ENCODE measurements at places on chromosomes 4 and X. TPM values are rescaled to one million over a fixed set of nuclear protein-coding genes. Genes with fewer than 3 reads are reported as not detected.

DNA sequence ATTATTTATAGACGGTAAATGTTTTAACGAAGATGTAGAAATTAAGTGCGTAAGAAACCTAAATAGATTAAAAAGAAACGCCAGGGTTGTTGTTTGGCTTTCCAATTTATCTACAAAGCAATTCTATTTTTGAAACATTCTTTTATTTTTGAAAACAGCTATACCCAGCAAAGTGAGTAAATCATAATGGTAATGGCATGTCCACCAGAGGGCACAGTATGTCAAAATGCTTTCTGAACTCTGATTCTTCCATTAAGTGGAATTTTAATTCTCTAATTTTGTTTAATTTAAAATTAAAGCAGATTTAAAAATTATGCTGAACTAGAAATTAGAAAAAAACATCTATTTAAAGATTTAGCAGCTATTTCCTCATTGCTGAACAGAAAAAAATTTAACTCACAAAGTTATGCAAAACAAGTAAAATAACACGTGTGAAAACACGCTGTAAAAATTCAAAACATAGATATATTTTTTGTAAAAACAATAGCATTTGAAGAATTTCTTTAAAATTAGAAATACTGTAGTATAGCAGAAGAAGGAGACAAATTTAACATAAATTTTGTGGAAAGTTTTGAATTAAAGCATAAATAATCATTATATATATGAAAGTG, 26.5 kb downstream of the RASSF6 start:
- DNase-seq, result no peak

DNA sequence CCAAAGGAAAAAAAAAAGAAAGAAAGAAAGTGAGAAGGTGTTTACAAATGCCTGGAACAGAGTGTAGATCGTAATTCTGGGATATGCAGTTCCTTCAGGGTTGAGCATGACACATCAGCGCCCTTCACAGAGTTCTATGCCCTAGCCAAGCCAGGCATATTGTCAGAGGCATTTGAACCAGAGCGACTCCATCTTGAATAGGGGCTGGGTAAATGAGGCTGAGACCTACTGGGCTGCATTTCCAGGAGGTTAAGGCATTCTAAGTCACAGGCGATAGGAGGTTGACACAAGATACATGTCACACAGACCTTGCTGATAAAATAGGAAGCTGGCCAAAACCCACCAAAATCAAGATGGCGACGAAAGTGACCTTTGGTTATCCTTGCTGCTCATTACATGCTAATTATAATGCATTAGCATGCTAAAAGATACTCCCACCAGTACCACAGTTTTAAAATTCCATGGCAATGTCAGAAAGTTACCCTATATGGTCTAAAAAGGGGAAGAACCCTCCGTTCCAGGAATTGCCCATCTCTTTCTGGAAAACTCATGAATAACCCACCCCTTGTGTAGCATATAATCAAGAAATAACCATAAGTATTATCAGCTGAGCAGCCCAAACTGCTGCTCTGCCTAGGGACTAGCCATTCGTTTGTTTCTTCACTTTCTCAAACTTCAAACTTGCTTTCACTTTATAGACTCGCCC, 23.5 kb upstream of the LRBA start:
- no peak for DNase-seq

GRCh38 chr4:22595684-22596083, 79.8 kb upstream of the ADGRA3 start:
- DNase-seq, result no peak

Gene ESX1
- polyA plus RNA-seq, result not detected

Gene PDE6B
- 40.3 TPM for polyA plus RNA-seq

GRCh38 chr4:137794764-137795254, 262.5 kb upstream of the PCDH18 start:
- no peak for DNase-seq

- no peak for DNase-seq
Measured at GRCh38 chr4:111417521-111417920, 727.7 kb upstream of the FAM241A start.

- DNase-seq, result no peak
Measured at GRCh38 chr4:76562836-76563453, 127.9 kb downstream of the SHROOM3 start.

GRCh38 chr4:113445286-113445685, 316.3 kb downstream of the CAMK2D start:
- no peak for DNase-seq

Gene MAGEA2
- not detected for polyA plus RNA-seq

DNA sequence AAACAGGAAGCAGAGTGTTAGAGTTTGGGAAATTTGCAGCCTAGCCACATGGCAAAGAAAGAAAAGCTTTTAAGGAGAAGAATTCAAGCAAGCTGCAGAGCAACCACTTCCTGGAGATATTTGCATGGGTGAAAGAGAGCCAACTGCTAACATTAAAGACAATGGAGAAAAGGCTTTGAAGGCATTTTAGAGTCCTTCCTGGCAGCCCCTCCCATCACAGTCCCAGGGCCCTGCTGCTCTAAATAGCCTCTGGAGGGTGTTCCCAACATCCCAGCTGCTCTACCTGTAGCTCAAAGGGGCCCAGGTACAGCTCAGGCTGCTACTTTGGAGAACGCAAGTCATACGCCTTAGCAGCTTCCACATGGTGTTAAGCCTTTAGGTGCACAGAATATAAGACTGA, 235.9 kb upstream of the FMR1 start:
- DNase-seq, result no peak

Gene CTAG2
- not detected for polyA plus RNA-seq

DNA sequence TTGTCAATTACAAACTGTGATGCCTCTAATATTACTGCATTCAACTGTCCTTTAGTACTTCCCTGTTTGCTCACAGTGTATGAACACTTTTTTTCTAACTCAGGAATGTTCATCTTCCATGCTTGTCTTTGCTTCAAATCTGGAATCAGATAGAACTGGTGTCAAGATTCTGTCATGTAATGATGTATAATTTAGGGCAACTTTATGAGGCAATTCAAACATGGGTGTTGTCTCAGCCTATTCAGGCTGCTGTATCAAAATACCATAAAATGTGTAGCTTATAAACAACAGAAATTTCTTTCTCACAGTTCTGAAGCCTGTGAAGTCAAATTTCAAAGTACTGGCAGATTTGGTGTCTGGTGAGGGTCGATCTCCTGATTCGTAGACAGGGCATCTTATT, 1012.9 kb downstream of the RAB28 start:
- DNase-seq, result no peak

- DNase-seq, result no peak
Measured at GRCh38 chr4:11072999-11073398, 355.7 kb downstream of the HS3ST1 start.

DNA sequence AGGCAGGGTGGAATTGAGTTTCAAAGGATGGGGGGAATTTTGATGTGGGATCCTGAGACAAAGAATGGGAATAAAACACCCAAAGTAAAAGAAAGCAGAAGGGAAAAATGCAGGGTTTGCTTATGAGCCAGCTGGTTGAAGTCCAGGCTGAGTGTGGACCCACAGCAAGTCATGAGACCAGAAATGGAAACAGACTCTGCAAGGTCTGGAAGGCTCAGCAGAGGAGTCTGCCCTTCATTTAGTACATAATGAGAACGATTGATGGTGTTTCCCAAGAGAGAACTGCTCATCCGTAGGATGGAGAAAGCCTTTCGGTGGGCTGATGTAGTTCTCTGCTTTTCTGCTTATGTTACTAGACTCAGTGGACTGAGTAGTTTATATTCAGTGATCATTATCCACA, 259.1 kb downstream of the C4orf33 start:
- no peak for DNase-seq

Gene HTR2C
- 0.71 TPM for polyA plus RNA-seq

- no peak for DNase-seq
Measured at GRCh38 chrX:23732704-23733103, 10.4 kb downstream of the ACOT9 start.

DNA sequence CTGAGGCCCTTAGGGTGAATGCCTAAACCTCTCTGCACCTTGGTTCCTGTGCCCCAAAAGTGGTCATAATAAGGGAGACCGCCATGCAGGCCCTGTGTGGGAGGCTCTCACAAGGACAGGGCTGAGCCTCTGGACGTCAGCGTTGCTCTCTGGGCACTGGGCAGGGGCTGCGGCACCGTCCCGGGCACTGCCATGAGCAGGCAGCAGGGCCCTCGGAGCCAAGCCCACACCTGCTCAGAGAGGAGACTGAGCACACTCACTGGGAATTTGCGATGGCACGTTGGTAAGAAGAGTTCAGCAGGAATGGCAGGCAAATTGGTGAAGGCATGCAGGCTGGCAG, 123.4 kb downstream of the HMX1 start:
- no peak for DNase-seq

DNA sequence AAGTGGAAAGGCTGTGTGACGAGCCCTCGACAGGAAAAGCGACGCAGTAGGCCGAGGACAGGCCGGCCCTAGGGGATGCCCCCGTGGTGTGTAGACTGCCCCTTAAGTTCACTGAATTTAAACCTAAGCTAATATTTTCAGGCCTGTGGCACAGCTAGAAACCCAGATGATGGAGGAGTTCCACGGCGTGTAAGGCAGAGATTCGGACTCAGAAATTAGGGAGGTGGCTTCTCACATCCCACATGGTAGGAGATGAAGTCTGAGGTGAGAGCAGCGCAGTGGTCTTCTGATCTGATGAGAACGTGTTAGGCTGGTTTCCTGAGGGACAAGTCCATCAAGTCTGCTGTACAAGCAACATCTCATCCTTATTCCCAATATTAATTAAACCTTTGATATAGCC, 7.8 kb downstream of the LRP2BP start:
- DNase-seq, result no peak

Data from renal pelvis (tissue), 12 donors.